ENCODE measurements at places on chromosomes 1 and 21.
A peak's percentile ranks its signal among the peaks of the same experiment; 100 is the strongest.

DNA sequence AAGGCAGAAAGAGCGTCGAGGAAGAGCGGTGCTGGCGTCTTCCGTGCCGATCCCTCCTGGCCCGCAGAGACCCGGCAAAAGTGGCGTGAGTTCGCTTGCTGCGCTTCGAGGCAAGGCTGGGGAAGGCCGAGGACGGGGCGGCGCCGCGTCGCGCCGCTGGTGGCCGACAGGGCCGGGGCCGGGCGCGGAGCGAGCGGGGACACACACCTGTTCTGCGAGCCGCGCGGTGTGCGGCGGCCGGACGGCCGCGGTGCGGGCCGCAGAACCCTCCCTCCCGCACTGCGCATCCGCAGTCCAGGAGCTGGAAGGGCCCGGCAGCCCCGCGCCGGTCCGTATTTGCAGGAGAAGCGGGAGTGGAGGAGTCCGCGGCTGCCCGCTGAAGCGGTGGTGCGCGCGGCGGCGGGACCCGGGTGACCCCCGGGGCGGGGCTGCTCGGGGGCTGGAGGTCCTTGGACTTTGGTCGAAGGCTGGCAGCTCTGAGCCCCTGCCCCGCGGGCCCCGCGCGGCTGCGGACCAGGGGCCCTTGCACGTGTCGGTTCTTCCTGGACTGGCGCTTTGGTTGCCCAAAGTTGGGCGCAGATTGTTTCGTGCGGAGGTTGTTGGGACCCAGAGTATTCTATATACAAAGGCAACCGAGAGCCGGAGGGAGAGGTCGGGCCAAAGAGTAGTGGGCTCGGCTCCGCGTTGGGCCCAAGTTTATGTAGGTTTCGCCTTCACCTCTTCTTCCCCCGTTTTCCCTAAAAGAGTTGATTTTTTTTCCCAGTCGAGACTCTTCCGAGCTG lies 2.6 kb downstream of the RNF220 start:
- peak; percentile 24 for DNase-seq

DNA sequence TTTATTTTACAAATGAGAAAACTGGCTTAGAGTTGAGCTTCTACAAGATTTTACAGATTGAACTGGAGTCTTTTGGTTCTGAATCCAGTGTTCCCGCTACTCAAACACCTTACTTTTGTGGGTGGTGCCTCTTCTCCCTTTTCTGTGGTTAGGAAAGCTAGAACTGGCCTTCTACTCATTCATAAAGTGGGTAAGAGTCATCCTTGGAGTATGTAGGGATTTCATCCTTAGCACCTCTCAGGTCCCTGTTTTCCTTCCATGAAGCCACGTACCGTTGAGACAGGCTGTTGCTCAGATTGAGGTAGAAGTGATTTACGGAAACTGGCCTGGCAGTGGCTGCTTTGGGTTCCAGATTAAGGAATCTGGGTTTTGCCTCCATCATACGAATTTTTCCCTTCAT lies 35.8 kb downstream of the WNT4 start:
- no peak for DNase-seq

DNA sequence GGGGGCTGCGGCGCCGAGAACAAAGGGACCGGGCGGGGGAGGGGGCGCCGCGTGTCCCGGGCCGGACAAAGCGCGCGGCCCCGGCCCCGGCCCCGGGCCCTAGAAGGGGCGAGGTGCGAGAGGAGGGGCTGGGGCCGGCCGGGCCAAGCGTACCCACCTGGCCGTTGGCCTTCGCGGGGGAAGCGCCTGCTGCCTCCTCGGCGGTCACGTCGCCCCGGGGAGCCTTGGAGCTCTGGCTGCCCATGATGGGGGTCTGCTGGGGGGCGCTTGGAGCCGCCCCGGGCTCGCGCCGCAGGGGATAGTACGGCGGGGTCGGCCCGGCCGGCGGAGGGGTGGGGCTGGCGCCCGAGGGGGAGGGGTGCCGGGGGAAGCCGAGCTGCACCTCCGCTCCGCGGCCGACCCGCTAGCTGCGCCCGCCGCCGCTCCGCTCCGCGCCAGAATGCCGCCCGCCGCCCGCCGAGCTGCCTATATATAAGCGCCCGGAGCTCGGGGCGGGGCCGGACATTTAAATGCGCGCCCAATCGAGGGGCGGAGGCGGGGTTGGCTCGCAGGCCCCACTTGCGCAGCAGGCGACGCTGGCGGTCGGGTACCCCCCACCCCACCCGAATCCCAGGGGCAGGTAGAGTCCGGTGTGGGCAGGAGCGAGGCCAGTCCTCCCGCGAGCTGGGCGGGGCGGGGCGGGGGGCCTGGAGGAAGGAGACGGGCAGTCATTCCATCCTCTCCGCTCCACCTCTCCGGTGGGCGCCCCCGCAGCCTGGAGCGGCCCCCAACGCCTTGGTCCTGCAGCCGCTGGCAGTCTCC lies at the start of gene MARCKSL1:
MARCKSL1 (minus strand) TSS at position 444 of the 801 bp plus-strand sequence; CDS start at position 244, 200 bp downstream.
- DNase-seq = peak; percentile 86

- DNase-seq = no peak
Observed at GRCh38 chr21:42027085-42027821, 17.1 kb upstream of the ZBTB21 start.

GRCh38 chr1:204102739-204103430 lies 30.0 kb downstream of the SOX13 start:
- no peak for DNase-seq

DNA sequence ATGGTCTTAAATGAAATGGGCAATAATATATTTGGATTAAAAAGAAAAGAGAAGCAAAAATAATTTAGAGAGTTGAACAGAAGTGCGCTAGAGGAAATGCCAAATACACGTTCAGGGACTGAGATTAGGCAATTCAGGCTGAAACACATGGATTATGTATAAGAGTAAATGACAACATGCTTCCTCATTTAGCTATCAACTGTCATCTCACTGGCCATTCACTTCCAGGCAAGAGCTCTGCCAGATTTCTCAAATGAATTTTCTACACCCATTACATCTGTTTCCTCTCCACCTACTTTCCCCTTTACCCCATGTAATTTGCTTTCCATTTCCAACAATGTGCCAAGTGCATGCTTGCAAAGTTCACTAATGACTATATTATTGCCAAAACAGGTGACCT lies 582.4 kb downstream of the LTN1 start:
- DNase-seq = no peak

DNA sequence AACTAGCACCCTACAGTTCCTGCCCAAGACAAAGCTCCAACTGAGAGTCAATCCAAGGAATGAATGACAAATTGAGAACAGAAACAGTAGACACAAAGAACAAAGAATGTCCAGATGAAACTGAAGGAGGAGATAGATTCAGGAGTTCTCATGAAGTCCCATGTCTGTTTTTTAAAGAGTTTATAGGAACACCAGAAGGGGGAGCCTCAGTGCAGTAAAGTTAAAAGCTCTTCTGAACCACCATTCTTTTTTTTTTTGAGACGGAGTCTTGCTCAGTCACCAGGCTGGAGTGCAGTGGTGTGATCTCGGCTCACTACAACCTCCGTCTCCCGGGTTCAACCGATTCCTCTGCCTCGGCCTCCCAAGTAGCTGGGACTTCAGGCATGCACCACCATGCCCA lies 323.6 kb downstream of the MRPL39 start:
- DNase-seq = no peak

- DNase-seq = no peak
Observed at GRCh38 chr1:244837597-244838258, 2.3 kb downstream of the COX20 start.

DNA sequence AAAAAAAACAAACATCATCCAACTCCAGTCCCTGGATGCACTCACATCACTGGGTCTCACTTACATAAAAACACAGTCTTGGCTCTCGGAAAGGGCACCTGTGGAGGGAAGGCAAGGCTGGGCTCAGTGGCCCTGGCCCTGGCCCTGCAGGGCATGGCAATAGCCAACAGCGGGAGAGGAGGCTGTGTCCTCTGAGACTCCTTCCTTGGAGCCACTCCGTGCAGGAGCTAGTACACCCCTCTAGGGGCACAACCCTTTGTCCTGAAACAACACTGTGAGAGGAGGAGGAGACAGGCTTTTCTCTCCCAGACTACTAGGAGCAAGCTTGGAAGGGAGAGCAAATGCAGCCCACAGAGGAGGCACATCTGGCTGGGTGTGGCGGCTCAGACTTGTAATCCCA lies 28.0 kb downstream of the URB1 start:
- DNase-seq = no peak
